ENCODE measurements at places on chromosomes 1 and 21.

- no peak for DNase-seq
Observed at GRCh38 chr1:246583448-246584185, 17.4 kb downstream of the CNST start.

DNA sequence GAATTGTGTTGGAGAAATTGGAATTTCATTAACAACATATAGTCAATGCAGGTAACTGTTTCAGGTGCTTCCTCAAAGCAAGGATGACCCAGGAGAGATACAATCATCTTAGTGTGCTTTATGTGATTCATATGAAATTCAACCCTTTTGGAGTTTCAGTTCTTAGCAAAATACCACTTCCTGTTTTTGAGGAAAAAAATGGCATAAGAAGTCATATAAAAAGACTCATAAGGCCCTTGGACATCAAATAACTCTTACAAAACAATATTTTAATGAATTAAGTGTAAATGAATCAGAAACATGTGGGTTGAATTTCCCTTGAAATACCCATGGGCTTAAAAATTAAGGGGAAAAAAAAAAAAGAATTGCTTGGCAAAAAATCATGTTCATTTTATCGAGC is 926.6 kb downstream of the LTN1 start:
- DNase-seq = no peak

GRCh38 chr21:33265664-33266049 is 510 bp upstream of the IL10RB start:
- no peak for DNase-seq

DNA sequence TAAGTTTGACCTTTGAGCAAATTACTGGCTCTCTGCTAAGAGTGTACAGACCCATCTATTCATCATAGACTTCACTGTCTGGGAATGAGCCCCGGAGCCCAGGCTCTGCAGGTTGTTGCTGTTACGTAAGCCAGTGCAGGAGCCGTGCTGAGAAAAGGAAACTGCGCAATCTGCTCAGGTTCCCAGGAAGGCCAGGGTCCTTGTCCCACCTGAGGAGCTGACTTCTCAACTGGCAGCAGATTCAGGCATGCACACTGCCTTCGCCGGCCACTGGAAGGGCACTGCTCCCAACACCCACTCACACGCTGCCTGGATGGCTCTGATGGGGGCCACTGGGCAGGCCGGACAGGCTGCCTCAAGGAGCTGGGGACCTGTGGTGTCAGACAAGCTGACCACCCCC is 19.5 kb downstream of the RCAN1 start:
- no peak for DNase-seq

DNA sequence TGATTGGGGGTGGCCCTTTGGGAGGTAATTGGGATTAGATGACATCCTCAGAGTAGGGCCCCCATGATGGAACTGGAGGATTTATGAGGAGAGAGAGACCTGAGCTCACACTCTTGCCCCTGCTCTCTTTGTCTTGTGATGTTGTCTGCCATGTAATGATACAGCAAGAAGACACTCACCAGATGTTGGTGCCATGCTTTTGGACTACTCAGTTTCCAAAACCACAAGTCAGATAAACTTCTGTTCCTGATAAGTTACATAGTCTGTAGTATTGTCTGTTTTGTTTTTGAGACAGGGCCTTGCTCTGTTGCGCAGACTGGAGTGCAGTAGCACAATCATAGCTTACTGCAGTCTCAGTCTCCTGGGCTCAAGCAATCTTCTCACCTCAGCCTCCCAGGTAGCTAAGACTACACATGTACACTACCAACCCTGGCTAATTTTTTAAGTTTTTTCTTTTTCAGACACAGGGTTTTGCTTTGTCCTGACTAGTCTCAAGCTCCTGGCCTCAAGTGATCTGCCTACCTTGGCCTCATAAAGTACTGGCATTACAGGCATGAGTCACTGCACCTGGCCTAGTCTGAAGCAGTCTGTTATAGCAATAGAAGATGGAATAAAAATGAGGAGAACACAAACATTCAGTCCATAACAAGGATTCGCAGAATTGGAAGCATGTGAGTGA is 115.0 kb upstream of the GALNT2 start:
- no peak for DNase-seq

DNA sequence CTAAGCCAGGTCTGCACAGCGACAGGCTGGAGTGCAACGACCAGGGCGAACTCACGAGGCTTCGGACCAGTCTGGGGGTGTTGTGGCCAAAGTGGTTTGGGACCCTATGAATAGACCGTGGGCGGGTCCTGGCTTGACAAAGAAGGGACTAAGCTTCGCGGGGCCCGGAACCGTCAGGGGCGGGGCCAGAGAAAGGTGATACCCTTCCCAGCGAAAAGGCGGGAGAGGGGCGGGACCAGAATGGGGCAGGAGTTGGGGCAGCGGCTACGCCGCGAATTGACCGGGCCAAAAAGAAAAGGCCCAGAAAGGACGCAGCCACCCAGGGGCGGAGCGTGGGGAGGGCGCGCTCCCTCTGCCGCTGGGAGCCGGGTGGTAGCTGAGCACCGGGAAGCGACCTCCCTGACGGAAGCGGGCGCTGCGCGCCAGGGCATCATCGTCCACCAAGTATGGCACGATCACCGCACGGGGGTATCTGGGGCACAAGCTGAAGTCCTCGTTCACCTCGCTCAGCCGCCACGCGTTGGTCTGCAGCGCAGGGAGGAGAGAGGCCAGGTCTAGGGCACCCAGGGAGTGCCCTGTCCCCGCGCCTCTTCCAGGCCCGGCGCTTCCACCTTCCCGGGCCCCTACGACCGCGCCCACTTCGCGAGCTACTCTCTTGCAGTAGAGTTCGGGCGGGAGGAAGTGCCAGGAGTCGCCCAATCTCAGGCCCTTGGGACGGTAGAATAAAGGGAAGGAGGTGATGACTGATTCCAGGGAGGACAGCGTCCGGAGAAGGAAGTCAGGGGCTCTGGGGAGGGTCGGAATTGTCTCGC is 6.7 kb upstream of the FAM167B start:
- no peak for DNase-seq

GRCh38 chr1:1176931-1177330 is 3.3 kb downstream of the TTLL10 start:
- no peak for DNase-seq

DNA sequence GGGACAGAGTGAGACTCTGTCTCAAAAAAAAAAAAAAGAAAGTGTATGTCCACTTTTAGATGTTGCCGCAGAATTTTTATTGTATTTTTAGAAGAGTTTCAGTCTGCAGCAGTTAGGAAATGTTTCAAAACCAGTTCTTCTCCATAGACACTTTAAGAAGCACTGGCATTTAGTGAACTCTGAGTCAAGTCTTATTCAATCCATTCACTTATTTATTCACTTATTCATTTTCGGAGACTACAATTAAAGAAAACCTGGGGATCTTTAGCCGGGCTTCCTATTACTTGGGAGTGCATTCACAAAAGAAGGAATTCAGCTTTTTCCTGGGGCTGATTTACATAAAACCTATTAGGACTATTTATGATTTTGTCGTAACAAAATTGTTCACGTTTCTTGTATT is 12.3 kb downstream of the RCAN3 start:
- no peak for DNase-seq

GRCh38 chr1:160400646-160401486 is 502 bp downstream of the VANGL2 start:
- DNase-seq = no peak

GRCh38 chr1:63718541-63718970 is 55.3 kb upstream of the ROR1 start:
- no peak for DNase-seq

- DNase-seq = no peak
Observed at GRCh38 chr1:211420389-211420788, 71.6 kb downstream of the RD3 start.

- DNase-seq = no peak
Observed at GRCh38 chr1:17404034-17404684, 32.2 kb downstream of the PADI6 start.

- DNase-seq = no peak
Observed at GRCh38 chr1:83673312-83673711, 325.6 kb downstream of the TTLL7 start.

GRCh38 chr1:57623791-57624538 is 200.1 kb upstream of the DAB1 start:
- DNase-seq = no peak

DNA sequence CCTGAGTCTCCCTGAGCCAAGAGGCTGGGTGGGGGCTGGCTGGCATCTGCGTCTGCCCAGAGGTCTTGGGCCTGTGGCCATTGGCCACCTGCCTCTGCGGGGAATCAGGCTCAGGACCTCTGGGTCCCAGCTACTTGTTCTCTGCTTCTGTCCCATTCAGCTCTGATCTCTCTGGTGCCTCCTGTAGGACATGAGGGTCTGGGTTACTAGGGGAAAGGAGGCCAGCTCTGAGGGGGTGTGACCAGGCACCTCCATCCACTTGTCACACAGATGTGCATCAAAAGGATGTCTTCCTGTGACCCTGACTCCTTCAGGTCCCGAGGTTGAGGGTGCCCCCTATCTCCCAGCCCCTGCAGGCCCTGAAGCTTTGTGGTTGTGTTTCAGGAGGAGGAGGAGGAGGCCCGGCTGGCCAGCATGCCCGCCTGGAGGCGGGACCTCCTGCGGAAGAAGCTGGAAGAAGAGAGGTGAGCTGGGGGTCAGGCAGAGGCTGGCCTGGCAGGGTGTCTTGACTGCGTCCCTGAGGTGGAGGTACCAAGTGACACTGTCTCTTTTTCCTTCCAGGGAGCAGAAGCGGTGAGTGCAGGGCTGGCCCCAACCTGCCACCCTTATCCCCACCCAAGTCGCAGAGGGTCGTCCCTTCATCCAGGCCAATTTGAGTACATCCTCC is 9.0 kb downstream of the TNFRSF25 start:
- DNase-seq = no peak

DNA sequence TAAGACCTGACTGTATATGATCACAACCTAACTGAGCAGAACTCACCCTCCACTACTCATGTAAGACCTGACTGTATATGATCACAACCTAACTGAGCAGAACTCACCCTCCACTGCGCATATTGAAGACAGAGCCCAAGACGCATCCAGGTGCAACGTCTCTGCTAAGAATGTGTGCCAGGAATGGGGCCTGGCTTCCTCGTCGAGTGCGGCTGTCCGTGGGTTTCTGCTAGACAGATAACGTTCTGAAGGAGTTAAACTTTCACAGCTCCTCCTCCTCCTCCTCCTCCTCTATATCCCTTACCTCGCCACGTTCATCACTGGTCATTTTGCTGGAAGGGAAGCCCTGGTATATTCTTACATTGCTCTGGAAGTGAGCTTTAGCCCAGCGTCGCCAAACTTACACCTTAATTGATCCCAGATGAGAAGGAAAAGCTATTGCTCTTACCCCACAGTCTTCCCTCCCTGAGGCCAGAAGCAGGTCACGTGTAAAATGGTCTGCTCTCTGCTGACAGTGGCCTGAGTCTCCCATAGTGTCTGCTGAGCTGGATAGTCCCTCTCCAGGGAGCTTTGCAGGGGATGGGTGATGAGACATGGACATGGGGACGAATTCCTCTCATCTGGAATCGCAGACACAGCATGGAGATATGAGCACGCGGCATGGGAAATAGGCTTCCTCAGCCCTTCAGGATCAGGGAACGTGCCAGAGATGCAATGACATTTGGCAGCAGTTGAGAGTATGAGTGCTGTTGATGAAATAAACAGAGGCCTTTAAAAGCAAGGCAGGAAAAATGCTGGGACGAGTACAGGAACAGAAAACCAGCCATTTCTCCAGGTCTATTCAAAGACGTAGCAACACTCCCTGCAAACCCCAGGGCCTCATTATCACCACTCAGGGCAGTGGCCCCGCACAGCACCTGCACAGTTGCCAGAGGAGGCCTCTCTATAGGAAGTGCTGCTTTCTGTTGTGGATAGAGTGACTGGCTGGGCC is 528.1 kb downstream of the KIF26B start:
- DNase-seq = no peak

DNA sequence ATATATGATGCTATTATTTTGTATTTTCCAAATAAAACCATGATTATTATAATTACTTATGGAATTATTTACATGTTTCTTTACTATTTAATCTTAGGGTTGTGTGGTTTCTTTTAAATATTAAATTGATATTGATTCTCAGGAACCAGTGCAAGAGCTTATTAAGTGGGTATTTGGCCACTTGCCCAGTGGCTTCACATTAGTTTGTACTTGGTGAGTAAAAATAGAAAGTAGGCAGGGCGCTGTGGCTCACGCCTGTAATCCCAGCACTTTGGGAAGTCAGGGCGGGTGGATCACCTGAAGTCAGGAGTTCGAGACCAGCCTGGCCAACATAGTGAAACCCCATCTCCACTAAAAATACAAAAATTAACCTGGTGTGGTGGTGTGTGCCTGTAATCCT is 497.1 kb downstream of the PTPRC start:
- DNase-seq = no peak

GRCh38 chr1:59561796-59562195 is 253.0 kb upstream of the HOOK1 start:
- DNase-seq = no peak

GRCh38 chr1:22711591-22712501 is 1.2 kb downstream of the EPHB2 start:
- no peak for DNase-seq

- no peak for DNase-seq
Observed at GRCh38 chr1:34844252-34844634, 15.3 kb downstream of the SMIM12 start.

DNA sequence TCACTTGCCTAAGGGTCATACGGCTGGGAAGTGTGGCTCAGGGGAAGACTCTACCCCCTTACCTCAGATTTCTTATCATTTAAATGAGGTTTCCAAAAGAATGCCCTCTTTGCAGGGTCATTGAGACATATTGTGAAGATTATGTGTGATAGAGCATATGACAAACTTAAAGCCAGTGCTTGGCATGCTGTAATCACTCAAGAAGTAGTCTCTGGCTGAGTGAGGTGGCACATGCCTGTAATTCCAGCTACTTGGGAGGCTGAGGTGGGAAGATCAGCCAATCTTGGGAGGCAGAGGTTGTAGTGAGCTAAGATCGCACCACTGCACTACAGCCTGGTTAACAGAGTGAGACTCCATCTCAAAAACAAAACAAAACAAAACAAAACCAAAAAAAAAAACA is 7.5 kb upstream of the LDLRAD2 start:
- DNase-seq = no peak

DNA sequence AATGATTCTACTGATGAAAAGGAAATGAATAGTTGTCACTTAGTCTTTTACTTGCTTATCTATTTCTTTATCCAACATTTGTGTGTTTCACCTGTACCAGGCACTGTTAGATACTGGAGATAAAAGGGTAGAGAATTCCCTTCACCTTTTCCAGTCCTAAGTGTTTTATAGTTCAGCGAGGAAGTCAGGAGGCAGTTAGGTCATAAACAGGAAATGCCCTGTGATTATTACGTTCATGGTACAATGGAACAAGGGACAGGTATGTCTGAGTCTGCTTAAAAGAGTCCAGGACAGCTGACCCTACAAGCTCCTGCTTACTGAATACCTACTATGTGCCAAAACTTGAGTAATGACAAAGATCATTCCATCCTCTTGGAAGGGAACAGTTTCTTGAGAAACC is 77.8 kb downstream of the TNR start:
- DNase-seq = no peak
